ENCODE measurements at places on chromosomes 7 and 10. TPM values are rescaled to one million over a fixed set of nuclear protein-coding genes. Genes with fewer than 3 reads are reported as not detected.

DNA sequence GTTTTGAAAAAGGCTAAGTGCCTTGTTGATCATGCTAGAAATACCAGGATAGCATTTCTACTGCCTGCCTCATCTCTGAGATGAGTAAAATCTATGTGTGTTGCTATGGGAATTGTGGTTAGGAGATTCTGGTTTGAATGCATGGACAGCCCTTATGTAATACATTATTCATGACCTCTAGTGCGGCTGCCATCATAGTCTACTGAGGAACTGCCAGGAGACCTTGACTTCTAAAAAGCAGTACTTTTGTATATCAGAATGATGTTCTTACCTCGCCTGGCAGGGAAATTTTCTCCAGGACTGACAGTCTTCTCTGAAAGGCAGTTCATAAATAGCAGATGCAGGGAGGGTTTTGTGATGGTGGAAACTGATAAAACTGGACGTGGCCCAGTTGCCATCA, 248.5 kb downstream of the NSUN6 start:
- DNase-seq: peak; percentile 32

GRCh38 chr10:125521721-125522680, 161.0 kb downstream of the TEX36 start:
- DNase-seq: no peak

DNA sequence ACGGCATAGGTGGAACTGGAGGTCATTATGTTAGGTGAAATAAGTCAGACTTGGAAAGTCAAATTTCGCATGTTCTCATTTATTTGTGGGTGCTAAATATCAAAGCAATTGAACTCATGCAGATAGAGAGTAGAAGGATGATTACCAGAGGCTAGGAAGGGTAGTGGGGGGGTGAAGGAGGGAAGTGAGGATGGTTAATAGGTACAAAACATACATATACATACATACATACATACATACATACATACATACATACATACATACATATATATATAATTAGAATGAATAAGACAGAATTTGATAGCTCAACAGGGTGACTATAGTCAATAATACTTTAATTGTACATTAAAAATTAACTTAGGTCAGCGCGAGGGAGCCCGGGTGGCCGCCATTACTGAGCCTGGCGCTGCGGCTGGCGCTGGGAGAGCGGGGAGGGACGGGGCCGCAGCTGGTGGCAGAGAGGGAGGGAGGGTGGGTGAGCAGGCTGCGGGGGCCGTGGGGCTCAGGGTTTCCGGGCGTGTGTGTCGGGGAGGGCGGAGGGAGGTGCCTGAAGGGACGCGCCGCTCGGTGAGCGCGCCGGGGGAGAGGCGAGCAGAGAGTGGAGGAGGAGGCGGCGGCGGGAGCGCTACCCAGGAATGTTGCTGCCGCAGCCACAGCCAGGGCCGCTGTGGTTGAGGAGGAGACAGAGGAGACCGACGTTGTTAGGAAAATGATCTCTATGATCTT, 85.8 kb upstream of the EGFR start:
- peak; percentile 65 for DNase-seq

DNA sequence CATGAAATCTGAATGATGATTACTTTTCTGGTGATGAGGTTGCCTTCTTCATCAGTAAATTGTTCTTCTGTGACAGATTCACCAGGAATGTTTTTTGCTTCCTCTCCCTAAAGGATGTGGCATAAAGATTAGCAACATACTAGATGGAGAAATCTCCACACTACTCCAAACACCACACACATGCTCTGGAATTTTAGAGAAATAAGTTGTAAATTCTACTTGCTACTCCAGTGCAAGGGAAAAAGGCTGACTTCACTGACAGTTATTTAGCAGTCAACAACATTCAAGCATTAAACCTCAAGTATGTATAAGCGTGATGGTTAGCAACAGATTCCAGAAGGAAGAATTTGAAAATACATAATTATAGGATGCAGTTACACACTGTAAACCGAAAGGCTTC, 137.9 kb upstream of the CCDC6 start:
- DNase-seq: peak; percentile 72

DNA sequence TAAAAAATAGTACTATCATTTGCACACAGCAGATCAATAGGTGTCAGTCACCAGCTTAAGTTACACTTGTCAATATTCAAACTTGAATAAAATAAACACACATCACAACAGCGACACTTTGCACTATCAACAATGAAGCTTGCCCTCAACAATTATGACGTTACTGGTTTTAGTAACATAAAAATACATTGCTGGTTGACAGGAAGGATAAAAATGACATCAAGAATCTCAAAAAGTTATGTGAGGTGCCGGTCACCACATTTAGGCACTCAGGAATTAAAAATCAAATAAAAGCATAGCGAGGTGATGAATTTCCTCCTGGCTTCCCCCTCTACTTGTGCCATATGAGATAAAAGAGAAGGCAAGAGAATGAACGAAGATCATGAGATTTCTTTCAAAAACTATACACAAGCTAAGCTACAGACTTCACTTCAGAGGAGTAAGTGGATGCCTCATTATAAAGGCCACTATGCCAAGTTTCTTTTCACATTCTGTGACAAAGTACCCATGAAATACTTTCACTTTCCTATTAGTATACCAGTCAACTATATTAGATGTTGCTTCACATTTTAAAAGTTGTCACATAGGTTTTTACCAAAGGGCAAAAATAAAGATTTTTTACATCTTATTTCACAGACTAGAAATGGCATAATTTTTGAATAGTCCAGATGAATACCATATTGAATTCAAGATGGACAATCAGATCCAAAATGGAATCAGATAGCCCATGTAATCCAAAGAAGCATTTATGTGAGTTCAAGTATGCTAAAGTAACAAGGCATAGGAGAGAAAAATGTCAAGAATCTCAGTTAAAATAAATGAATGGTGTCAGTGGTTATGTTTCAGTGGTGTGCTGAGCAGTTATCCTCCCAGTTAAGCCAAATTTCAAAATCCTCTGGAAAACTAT, 3.6 kb downstream of the CCDC71L start:
- peak; percentile 14 for DNase-seq

DNA sequence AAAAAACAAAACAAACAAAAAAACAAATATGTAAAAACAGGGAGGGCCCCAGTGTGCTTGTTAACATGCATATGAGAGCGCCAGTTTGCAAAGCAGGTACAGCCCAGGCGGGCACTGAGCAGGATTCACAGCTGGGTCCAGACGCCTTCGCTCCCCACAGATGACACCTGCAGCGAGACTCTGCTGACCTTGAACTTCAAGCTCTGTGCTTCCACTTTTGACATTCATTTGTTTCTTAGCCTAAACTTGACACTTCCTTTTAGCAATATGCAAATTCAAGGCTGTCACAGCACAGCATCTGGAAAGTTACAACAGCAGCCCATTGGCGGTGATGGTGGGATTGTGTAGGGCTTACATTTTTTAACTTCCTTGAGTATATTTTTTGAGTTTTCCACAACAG, 88.8 kb upstream of the TNS3 start:
- DNase-seq: no peak

Gene MAGI2
- 5.8 TPM for total RNA-seq

Gene ACTL6B
- total RNA-seq: not detected

Gene OGDHL
- 1.9 TPM for total RNA-seq

Gene PROSER2
- total RNA-seq: 12.1 TPM
